ENCODE measurements at places on chromosomes 3 and 15. TPM values are rescaled to one million over a fixed set of nuclear protein-coding genes. Genes with fewer than 3 reads are reported as not detected.

DNA sequence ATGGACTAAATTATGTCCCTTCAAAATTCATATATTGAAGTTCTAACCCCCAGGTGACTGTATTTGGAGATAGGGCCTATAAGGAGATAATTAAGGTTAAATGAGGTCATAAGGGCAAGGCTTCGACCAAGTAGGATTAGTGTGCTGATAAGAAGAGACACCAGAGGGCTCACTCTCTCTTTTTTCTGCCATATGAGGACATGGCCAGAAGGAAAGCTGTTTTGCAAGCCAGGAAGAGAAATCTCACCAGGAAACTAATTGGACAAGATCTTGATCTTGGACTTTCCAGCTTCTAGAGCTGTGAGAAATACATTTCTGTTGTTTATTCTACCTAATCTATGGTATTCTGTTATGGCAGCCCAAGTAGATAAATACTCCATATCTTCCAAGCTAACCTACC, 503.6 kb upstream of the NAALADL2 start:
- DNase-seq, result no peak

Gene CCDC39
- 4.3 TPM for polyA plus RNA-seq

DNA sequence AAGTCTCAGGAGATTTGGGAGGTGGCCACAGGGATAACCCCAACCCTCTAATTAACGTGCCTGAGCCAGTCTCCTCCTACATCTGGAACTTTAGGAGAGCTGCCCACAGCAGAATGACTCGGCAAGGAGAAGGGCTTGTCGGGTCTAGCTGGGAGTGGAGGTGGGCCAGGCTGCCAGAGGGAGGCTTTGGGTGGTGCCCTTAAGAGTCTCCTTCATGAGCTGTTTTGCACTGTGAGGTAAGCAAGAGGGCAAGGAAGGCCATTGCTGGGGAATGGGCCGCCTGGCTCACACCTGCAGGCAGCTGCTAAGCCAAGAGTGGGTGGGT, 3.6 kb upstream of the TNK2 start:
- no peak for DNase-seq

DNA sequence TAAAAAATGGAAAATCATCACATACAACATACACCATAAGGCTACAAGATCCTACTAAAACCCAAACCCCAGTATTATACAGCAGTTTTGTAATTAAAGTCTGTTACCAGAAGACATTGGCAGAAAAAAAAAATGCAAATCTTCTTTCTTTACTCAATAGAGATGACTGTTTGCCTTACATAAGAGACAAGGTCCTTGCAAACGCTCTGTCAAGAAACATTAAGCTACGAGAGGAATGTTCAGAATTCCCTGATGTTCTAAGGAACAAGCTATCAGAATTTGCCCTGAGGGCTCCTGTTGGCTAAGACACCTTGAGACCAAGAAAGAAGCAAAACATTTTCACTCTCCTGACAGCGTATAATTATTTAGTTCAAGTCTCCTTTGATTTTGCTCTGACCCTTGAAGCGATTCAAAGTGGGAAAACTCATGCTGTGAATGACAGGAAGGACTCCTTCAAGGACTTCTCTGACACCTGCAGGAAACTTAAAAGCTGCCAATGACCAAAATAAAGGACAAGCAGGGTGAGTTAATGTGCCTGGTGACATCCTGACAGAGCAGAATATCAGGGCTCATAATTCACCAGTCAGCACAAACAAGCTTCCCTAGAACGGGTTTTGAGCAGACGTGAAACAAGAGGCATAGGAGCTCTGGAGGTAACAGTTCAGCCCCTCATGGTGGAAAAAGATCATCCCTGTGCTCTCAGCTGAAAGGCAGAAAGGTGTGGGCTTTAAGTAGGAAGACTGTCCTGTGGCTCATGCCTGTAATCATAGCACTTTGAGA, 2.5 kb downstream of the SCAMP2 start:
- DNase-seq, result no peak

DNA sequence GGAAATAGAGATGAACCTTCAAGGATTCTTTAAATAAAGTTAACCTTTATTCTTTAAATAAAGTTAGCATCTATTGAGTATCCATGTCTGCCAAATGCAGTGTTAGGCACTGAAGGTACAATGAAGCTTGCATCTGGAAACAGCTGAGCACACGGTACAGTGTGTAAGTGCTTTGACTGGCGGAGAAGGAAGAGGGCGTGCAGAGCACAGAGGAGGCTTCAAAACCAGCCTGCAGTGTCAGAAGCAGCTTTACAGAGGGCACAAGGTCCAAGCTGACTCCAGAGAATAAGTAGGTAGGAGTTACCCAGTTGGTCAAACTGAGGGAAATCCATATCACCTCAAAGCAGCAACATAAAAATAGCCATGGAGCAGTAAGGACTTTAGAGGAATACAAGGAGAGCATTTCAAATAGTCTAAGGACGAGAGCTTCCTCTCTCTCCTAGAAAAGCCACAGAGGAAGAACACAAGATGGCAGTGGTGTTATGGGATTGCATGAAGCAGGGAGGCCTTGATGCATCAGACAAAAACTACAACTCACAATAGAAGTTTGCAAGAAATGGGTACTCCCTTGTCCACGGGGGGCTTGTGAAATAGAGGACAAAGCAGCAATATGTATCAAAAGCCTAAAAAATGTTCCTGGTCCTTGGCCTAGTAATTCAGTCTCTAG, 60.3 kb upstream of the PPP2R3A start:
- DNase-seq, result no peak

Gene CYP19A1
- 0.99 TPM for polyA plus RNA-seq

- DNase-seq, result no peak
Observed at GRCh38 chr3:8825153-8825825, 55.9 kb upstream of the OXTR start.

DNA sequence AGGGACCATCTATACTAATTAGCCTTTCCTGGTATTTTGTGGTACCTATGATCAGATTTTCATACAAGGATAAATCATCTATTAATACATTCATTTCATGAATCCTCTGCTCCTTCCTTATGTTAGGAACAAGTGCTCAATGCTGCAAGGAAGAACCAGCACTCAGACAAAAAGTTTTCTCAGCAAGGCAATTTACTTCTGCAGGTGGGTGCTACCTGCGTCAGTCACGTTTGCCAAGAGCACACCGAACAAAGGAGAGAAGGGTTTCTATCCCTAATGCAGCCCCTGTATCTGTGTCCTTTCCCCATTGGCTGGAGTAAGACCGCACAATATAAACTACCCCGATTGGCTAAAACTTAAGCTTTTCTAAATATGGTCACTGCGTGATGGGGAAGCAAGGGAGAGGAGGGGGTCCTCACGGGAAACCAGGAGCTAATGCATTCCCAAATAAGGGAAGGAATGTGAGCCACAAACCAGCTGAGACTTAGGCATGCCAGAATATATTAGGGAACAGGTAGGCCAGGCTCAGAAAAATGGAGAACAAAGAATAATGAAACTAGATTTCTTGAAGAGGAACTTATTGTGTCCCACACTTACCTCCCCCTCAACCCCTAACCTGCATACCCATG, 76.5 kb downstream of the AQR start:
- DNase-seq, result no peak

- no peak for DNase-seq
Observed at GRCh38 chr3:14890476-14890875, 56.9 kb upstream of the NR2C2 start.

Gene TGM4
- polyA plus RNA-seq, result 0.10 TPM

DNA sequence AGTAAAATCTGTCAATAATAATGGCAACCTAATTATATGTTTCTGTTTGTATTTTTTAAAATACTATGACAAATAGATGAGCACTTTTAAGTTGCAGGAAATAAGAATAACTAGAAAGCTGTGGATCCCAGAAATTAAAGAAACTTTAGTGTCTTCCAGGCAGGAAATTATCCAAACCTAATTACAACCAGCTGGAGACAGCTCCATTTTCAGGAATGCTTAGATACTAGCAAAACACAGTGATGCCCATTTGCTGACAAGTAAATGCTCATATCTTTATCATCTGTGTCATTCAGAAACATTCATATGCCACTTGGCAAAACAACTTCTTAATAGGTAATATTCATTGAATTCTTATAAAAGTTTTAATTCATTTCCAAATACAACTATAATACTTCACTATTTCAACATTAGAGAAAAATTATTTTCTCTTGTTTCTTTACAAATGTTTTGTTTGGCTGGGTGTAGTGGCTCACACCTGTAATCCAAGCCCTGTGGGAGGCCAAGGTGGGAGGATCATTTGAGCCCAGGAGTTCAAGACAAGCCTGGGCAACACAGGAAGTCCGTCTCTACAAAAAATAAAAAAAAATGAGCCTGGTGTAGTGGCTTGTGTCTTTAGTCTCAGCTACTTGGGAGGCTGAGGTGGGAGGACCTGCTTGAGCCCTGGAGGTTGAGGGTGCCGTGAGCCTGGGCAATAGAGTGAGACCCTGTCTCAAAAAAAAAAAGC, 169.1 kb upstream of the TSPAN3 start:
- no peak for DNase-seq

Gene ROBO1
- 88.9 TPM for polyA plus RNA-seq

GRCh38 chr3:128294999-128295468, 141.8 kb downstream of the EEFSEC start:
- DNase-seq, result no peak

- no peak for DNase-seq
Observed at GRCh38 chr3:177569875-177570657, 372.8 kb upstream of the TBL1XR1 start.

DNA sequence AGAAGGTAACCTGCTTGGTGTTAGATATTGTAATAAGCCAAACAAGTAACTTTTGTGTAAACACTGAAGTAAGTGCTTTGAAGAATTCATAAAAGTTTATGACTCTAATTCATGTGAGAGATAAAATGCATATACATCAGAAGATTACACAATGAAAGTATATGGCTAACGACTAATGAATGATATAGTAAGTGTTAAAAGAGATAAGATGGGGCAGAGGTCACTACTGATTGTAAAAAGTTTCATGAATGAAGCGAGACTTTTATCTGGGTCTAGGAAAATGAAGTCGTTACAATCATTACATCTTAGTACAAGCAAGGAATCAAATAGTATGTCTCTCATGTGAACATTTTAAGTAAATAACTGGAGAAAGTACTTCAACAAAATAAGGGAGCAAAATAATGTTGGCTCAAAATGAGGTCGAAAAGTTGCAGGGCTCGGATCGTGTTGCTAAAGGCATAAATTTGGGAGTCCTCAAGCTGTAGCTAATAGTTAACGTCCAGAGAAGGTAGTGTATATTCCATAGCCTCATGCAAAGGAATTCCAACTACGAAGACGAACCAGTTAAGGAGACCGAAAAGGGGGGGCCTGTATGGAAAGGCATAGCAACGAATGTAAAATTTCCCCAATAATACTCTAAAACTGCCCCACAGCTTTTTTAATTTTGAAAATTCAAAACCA, 984 bp upstream of the DUT start:
- DNase-seq, result no peak

DNA sequence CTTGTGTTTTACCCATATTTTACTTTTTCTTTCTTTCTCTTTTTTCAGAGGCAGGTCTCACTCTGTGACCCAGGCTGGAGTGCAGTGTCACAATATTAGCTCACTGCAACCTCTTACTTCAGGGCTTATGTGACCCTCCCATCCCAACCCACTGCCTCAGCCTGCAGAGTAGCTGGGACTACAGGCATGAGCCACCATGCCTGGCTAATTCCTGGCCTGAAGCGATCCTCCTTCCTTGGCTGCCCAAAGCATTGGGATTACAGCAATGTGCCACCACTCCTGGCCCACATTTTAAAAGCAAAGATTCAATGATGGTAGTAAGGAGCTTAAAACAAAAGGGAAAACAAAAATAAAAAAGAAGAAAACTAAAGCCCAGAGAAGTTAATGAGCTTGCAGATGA, 11.1 kb upstream of the CDV3 start:
- DNase-seq, result no peak

GRCh38 chr15:42553554-42553953, 4.9 kb downstream of the HAUS2 start:
- DNase-seq, result no peak

- DNase-seq, result no peak
Observed at GRCh38 chr3:190366133-190366532, 21.8 kb upstream of the CLDN16 start.

Gene LARP6
- polyA plus RNA-seq, result 16.0 TPM

DNA sequence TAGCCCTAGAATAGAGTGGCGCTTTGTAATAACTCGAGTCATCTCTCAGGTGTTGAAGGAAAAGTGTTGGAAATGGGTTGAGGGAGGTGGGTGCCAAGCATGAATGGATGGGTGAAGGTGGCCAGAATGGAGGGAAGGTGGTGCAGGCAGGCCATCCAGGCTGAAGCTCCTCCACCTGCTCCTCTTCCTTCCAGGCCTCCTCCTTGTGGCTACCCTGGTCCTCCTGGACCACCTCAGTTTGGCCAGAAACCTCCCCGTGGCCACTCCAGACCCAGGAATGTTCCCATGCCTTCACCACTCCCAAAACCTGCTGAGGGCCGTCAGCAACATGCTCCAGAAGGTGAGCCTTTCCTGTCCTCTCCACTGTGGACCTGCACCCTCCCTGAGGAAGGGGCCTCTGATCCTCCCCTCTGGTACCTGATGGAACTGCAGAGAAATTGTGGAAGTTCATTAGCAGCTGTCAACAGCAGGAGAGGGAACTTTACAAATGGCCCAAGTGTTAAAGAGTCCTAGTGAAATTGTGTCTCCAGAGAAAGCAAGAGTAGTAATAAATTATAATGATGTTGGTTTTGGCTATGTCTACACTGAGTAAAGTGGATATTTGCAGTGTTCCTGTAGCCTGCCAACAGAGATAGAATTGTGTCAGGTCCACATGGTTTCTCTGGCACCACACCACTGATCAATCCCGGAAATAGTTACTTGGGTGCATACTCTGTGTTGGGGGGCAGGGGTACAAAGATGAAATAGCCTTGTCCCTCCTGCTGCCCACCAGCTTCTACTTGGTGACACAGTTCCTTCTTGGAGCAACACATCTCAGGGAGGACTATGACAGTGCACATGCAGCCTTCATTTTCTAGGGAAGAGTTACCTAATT, 1.6 kb downstream of the IL12A start:
- DNase-seq, result no peak

GRCh38 chr3:21641959-21642358, 109.1 kb downstream of the ZNF385D start:
- DNase-seq, result no peak

- DNase-seq, result no peak
Observed at GRCh38 chr3:145145461-145145860, 1015.5 kb downstream of the PLOD2 start.

Gene SCN11A
- polyA plus RNA-seq, result 2.2 TPM

- DNase-seq, result no peak
Observed at GRCh38 chr3:137329594-137329993, 371.8 kb downstream of the IL20RB start.

GRCh38 chr3:107910713-107911259, 180.0 kb downstream of the CD47 start:
- no peak for DNase-seq

GRCh38 chr3:143565951-143566350, 282.3 kb downstream of the SLC9A9 start:
- DNase-seq, result no peak

Gene OCA2
- 9.2 TPM for polyA plus RNA-seq

DNA sequence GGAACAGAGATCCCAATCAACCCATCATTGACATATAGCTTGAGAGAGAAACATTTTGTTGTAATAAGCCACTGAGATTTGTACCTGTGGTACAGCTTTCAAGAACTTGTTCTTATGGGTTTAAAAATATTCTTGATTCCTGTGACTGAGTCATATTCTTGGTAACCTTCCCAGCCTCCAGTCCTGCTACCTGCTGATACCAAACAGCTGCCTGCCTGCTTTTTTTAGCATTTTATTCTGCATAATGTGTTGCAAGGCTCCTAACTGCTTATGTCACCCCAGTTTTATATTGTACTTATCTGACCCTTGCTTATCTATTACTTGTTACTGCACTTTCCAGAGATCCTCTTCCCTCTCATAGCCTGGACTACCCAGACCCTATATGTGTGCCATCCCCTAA, 349.3 kb upstream of the SOX2 start:
- no peak for DNase-seq

Gene COL8A1
- polyA plus RNA-seq, result 6.8 TPM

Gene ERICH6
- 0.76 TPM for polyA plus RNA-seq

Data from left renal cortex interstitium (tissue), 4 donors.